ENCODE measurements at places on chromosomes 2 and 18. TPM values are rescaled to one million over a fixed set of nuclear protein-coding genes. Genes with fewer than 3 reads are reported as not detected.
A peak's percentile ranks its signal among the peaks of the same experiment; 100 is the strongest.

DNA sequence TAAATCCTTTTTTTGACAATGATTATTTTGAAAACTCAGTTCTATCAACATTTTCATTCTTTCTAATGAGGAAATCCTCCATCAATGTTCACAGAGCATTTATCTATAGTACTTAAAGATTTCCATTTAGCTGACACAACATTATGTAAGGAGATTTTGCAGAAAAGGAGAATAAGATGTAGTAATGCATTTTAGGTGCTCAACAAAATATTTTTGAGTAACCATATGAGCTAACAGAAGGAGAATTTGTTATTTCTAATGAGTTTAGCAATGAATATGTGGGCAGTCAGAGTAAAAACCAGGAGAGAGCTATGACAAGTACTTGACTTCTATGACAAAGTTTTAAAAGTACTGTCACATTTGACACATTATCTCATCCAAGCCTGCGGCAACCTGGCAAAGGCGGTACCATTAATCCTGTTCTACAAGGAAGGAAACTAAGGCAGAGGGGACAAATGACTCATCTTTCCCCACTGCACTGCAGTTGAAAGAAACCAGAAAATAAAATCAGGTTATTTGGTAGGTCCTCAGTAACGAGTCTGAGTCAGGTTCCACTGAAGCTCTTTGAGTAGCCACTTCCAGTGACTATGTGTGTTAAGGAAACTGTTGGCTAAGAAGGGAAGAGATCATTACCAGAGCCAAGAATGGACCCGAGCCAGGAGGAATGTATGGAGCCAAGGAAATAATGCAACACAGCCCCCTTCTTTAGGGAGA lies 134.1 kb upstream of the ITGB6 start:
- peak; percentile 93 for DNase-seq

DNA sequence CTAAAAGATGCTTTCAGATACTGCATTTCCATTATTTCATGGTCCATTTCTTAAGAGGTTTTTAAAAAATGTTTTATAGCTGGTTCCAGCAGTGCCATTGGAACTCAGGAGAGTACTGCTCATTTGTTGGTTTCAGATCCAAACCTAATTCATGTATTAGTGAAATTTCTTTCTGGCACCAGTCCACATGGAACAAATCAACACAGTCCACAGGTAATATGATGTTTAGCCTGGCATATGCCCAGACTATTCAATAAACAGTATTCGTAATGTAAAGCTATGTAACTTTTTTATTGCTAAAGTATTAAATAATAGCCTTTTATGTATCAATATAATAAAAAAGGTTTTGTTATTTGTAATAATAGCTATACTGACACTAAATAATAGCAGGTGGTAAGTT lies 134.5 kb downstream of the BIRC6 start:
- no peak for DNase-seq

GRCh38 chr2:124369181-124369580 lies 344.1 kb downstream of the CNTNAP5 start:
- no peak for DNase-seq

- DNase-seq: no peak
Observed at GRCh38 chr2:238855891-238856580, 8.2 kb downstream of the TWIST2 start.

GRCh38 chr2:74952575-74952974 lies 5.9 kb upstream of the POLE4 start:
- no peak for DNase-seq

GALNT5 gene
- total RNA-seq: 9.6 TPM

IL1RL1 gene
- total RNA-seq: 0.31 TPM
